ENCODE measurements at places on chromosomes 5 and 9. TPM values are rescaled to one million over a fixed set of nuclear protein-coding genes. Genes with fewer than 3 reads are reported as not detected.

The EQTN gene
- total RNA-seq: not detected

The PCDHB15 gene
- total RNA-seq: 0.28 TPM

The SPINK7 gene
- total RNA-seq: not detected

The ZNF189 gene
- total RNA-seq: 22.1 TPM

The TIGD6 gene
- 6.6 TPM for total RNA-seq

The IQGAP2 gene
- total RNA-seq: 51.4 TPM

The F2RL1 gene
- 15.1 TPM for total RNA-seq

The HRH2 gene
- total RNA-seq: not detected

The MEGF10 gene
- total RNA-seq: 0.14 TPM

The FAXDC2 gene
- 4.2 TPM for total RNA-seq

The PPP3R2 gene
- total RNA-seq: not detected

The TSSK1B gene
- total RNA-seq: 0.30 TPM

The SPATA9 gene
- 0.46 TPM for total RNA-seq

The QRFP gene
- not detected for total RNA-seq

The HTR4 gene
- not detected for total RNA-seq

The C9orf153 gene
- 1.1 TPM for total RNA-seq

The CBY3 gene
- total RNA-seq: not detected

The SURF2 gene
- total RNA-seq: 11.0 TPM

The MAMDC2 gene
- 0.30 TPM for total RNA-seq

The IL3 gene
- not detected for total RNA-seq

The HAVCR1 gene
- not detected for total RNA-seq

The PRDM9 gene
- total RNA-seq: not detected

The MELK gene
- total RNA-seq: 3.0 TPM

The SPINK6 gene
- not detected for total RNA-seq

The PCDHGA11 gene
- 19.4 TPM for total RNA-seq

The PALM2AKAP2 gene
- 28.5 TPM for total RNA-seq

The FAM169A gene
- total RNA-seq: 0.74 TPM

The SVEP1 gene
- total RNA-seq: 9.2 TPM

The AGXT2 gene
- total RNA-seq: not detected

The GLDC gene
- total RNA-seq: under 0.01 TPM

The KIF24 gene
- 0.59 TPM for total RNA-seq

The SPRY4 gene
- 11.3 TPM for total RNA-seq

The LHFPL2 gene
- total RNA-seq: 99.6 TPM

The PCDHB13 gene
- 0.89 TPM for total RNA-seq

Measured in smooth muscle cell of the umbilical artery (primary cell).